GM13976 (cell line): ENCODE measurements at places on chromosomes 16 and 17.

GRCh38 chr17:73226556-73227172, 33.8 kb downstream of the COG1 start:
- DNase-seq = no peak

DNA sequence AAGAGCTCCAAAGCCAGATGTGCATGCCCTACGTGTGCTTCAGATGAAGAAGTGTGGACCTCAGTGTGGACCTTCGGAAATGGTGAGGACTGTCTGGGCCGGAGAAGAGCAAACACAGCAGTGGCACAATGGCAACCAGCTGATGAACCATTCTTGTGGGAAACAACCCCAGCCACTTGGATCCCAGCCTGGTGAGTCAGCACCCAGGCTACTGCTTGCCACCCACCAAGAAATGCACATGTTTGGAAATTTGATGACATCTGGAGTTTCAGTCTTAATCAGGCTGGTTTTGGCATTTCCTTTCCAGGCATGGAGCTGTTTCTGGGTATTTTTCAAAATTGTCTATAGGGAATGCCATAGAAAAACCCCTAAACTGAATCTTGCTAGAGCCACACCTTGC, 42.7 kb downstream of the DYNLRB2 start:
- no peak for DNase-seq

GRCh38 chr17:40548491-40548981, 16.7 kb downstream of the CCR7 start:
- no peak for DNase-seq

- DNase-seq = peak; percentile 60
Observed at GRCh38 chr17:11644265-11645212, 46.3 kb downstream of the DNAH9 start.

DNA sequence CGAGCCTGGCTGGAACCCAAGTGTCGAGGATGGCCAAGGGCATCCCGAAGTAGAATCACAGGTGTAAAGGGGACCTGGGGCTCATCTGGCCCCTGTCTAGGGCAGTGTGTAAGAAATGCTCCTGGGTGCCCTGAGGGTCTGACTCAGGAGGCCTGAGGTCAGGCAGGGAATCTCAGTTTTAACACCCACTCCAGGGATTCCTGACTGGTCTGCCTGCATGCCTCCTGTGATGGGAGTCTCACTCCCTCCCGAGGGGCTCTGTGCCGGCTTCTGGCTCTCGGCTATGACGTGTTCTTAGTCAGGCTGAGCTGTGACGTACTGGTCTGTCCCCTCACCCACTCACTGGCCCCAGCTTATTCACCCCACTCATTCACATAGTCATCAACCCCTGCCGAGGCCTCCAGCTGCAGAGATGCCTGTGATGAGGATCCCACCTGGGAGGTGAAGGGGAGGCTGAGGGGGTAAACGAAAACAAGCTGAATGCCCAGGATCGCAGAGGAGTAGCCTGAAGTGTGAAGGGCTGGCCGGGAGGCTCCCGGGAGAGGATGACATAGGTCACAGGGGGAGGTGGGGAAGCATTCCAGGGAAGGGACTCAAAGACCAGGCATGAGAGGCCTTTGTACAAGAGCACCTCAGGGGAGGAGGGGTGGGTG, 23.8 kb downstream of the FAM83G start:
- DNase-seq = no peak

DNA sequence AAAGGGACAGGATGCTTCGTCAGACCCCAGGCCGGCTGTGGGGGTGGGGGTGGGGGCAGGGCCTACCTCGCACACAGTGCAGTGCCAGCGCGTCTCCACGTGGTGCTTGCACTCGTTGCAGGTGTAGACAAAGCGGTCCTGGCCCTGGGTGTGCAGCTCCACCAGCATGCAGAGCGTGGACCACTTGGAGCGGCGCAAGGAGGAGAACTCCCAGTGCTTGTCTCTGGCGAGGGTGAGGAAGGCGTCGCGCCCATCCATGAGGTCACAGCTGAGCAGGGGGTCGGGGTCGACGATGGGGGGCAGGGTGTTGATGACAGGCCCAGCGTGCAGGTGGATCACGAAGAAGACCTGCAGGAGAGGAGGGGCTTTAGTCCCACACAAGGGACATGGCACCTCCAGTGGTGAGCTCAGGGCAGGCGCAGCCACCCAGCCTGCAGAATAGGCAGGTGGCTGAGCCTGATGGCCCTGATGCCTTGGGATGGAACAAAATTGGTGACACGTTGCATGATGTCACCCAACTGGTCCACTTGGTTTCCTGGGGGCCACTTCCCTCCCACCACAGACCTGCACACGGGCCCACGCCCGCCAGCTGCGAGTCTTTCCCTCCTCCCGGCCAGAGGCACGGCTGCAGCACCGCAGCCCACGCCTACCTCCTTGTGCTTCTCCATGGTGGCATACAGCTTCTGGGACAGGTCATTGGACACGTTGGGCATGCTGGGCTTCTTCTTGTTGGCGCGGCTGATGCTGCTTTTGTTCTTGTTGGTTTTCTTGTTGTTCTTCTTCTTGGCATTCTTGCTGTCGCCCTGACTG, 14.0 kb upstream of the TRAP1 start:
- no peak for DNase-seq

GRCh38 chr17:40615068-40615840, 32.4 kb downstream of the SMARCE1 start:
- DNase-seq = peak; percentile 84

DNA sequence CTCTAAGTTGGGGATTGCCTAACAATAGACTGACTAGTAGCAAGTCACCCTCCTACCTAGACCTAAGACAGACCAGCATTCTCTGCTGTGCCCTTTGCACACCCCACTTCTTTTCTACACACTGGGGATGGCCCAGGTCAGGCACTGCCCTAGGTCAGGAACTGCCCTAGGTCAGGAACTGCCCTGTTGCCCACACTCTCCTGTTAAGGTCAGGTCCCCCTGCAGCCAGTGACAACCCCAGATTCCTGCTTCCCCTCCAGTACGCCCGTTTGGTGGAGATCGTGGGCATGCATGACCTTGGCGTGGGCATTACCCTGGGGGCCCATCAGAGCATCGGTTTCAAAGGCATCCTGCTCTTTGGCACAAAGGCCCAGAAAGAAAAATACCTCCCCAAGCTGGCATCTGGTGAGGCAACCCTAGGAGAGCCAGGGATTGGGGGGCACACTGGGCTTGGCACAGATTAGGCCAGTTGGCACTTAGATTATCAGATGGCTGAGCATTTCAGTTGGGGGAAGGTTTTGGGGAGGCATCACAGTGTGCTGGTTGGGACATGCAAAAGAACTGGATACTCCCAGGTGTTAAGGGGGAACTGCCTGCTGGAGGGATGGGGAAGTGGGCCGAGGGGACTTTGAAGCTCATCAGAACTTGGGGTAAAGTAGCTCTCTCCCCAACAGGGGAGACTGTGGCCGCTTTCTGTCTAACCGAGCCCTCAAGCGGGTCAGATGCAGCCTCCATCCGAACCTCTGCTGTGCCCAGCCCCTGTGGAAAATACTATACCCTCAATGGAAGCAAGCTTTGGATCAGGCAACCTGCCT, 1.7 kb downstream of the ACADVL start:
- no peak for DNase-seq

DNA sequence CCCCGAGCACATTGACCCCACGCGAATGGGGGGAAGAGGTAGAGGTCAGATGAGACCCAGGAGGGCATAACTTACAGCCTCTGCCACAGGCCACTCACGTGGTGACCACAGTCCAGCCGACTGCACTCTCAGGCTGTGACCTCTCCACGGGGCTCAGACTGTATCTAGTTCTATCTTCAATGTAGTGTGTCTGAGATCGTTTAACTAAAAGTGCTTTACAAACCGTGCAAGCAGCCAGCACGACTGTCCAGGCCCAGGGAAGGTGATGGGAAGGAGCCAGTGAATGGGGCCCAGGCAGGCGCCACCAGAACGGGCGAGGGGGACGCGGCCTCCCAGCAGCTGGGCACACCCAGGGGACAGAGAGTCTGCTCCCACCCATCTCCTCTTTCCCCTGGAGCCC, 108.6 kb downstream of the ANKRD11 start:
- DNase-seq = no peak

GRCh38 chr17:72977771-72978417, 114.6 kb downstream of the SLC39A11 start:
- no peak for DNase-seq

DNA sequence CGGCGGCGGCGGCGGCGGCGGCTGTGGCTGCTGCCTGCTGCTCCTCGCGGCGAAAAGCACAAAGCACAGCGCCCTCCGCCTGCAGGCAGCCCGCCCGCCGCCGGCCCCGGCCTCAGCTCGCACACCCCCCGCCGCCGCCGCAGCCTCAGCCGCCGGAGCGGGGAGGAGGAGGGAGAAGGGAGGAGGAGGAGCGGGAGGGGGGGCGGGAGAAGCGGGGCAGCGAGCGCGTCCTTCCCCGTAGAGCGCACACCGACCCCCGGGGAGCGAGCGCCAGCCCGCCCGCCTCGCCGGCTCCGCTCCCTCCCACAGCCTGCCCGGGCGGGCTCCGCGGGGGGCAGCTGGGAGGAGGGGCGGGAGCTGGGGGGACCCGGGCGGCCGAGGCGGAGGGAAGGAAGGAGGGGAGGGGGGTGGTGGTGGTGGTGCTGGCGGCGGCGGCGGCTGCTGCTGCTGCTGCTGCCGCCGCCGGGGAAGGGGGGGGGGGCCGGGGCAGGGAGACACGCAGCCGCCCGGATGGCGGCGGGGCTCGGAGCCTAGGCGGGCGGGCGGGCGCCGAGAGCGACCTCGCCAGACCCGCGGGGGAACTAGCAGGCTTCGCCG, at the start of gene UBTF:
Gene UBTF, minus strand, starts transcription at position 60 of the 597 bp plus-strand sequence. CDS start 1,446 bp downstream, outside the sequence.
- DNase-seq = peak; percentile 72

GRCh38 chr16:24540602-24541210, 1.3 kb downstream of the RBBP6 start:
- DNase-seq = no peak

- peak; percentile 39 for DNase-seq
Observed at GRCh38 chr16:78761427-78761826, 662.0 kb downstream of the WWOX start.

- no peak for DNase-seq
Observed at GRCh38 chr16:22397464-22397863, 23.0 kb upstream of the CDR2 start.

GRCh38 chr17:78986048-78986648, 6.4 kb upstream of the LGALS3BP start:
- DNase-seq = no peak

GRCh38 chr16:74320707-74321106, 24.1 kb downstream of the PSMD7 start:
- DNase-seq = no peak

GRCh38 chr17:78110363-78111015, 18.1 kb downstream of the TMC6 start:
- DNase-seq = no peak

GRCh38 chr16:73510852-73511251, 462.9 kb upstream of the ZFHX3 start:
- DNase-seq = no peak

DNA sequence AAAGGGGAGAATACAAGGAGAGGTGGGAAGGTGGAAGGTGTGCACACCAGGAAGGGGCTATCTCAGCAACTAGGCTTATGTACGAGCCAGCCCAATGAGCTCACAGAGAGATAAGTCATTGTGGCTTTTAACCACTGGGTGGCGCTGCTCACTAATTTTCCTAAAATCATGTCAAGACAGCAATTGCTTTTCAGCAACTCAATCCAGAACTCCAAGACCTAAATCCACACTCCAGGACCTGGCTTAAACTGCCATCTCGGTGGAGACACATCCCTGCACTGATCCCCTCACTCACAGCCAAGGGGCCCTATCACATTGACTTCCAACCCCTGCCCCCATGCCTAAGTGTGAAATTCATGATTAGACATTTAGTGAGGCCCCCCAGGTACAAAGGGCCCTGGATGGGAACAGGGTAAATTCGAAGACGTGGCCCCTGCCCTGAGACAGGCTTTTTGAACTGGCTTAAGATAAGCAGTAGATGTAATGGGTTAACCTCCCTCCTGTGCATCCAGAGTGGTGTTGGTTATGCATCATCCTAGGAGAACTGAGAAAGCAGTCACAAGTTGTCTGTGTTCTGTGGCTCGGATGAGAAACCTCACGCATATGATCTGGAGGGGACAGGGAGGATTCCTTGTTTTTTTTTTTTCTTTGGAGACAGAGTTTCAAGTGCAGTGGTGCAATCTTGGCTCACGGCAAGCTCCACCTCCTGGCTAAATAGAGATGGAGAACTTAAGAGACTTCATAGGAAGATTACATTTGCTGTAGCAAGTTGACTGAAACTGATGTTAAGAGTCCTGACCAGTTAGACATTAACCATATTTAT, 11.5 kb downstream of the CCL16 start:
- peak; percentile 73 for DNase-seq

DNA sequence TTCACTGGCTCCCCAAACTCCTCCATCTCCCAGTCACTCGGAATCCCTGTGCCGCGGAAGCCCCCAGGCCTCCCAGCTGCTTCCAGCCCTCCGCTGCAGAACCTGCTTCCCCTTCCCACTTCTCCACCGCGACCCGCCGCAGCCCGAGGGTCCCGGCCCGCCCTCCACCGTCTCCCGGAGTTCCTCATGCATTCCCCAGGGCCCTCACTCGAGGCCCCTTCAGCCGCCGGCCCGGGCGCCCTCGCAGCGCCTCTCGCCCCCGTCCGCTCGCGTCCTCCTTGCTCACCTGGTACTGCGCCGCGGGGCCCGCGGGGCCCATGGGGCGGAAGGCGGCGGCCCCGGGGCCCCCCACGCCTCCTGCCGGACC, 329 bp downstream of the SMARCD2 start:
- no peak for DNase-seq

DNA sequence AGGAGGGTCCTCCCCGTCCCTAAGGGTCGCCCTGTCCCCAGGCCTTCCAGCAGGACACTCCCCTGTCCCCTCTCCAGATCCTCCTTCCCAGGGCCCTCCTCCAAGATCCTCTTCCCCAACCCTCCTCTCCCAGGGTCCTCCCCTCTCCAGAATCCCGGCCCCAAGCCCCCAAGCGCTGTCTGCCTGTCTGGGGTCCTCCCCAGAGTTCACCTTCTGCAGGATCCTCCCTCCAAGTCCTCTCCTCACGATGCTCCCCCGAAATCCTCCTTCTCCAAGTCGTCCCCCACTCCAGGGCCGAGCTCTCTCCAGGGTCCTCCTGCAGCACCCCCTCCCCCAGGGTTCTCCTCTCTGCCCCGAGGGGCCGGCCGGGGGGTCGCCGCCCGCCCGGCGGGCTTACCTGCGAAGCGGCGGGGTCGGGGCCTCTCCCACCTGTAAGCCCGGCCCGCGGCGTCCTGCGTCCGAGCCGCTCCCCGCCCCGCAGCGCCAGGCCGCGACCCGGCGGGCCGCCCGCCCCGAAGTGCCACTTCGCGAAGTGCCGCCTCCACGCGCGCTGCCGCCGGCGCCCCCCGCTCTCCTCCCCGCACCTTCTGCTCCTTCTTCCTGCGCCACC, 678 bp upstream of the BAIAP2 start:
- no peak for DNase-seq

DNA sequence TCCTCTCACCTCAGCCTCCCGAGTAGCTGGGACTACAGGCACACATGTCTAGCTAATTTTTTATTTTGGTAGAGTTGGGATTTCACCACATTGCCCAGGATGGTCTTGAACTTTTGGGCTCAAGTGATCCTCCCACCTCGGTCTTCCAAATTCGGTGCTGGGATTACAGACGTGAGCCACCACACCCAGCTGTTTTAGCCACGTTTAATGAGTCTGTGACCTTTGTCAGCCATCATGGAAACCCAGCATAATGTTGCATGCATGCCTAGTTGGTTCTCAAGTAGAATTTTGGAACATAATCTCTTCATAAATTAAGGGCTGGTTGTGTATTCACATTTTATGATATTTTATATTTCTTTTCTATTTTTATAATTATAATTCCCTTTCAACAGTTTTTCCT, 42.0 kb downstream of the GOSR1 start:
- DNase-seq = no peak

GRCh38 chr17:77036841-77037381, 103.9 kb upstream of the SEC14L1 start:
- DNase-seq = peak; percentile 55
